ENCODE measurements at places on chromosomes 13 and 19.

DNA sequence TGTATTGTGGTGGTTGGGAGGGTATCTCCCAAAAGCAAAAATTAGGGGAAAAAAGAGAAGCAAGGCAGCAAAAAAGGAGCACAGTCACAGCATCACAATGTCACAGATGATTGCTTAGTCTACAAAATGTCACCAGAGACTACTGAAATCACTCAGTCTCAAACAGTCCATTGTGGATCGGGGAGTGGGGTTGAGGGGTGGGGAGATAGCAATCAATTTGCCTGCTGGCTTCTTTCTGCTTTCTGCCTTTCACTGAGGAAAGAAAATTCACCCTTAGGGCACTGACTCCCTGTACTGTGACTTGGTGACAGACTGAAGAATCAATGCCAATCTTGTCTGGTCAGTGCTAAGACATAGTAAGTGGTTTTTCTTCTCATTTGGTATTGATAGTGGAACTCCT lies 2127.1 kb upstream of the PCDH20 start:
- DNase-seq = no peak

- no peak for DNase-seq
Measured at GRCh38 chr13:113151745-113152690, 6.4 kb upstream of the PROZ start.

GRCh38 chr13:41554626-41555386 lies 97.5 kb downstream of the RGCC start:
- DNase-seq = no peak

GRCh38 chr13:77507931-77508776 lies 27.4 kb upstream of the SCEL start:
- DNase-seq = no peak

- no peak for DNase-seq
Measured at GRCh38 chr19:7355151-7355820, 6.5 kb downstream of the ARHGEF18 start.

DNA sequence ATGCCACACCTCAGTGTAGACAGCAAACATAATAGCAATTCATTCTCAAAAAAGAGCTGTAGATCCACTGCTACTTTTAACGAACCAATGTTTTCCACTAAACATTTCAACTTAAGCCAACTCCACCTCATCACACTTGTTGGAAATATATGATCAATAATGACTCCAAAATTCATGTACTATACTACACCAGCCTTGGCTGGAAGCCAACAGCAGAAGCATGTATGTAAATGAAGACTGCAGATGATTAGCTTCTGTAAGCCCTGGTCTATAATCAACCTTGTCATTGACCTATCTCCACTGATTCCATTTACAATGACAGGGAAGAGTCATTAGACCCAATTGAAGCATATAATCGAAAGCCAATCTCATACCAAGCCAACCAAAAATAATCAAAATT lies 71.7 kb downstream of the STK24 start:
- DNase-seq = no peak

All from stimulated activated CD8-positive, alpha-beta memory T cell treated with anti-CD3 and anti-CD28 coated beads, Interleukin-4, amount 100 ng/mL, for 4 hours (primary cell).